Sigmoid colon (tissue), 7 donors: ENCODE measurements at places on chromosomes 3 and 15. TPM values are rescaled to one million over a fixed set of nuclear protein-coding genes. Genes with fewer than 3 reads are reported as not detected.

DNA sequence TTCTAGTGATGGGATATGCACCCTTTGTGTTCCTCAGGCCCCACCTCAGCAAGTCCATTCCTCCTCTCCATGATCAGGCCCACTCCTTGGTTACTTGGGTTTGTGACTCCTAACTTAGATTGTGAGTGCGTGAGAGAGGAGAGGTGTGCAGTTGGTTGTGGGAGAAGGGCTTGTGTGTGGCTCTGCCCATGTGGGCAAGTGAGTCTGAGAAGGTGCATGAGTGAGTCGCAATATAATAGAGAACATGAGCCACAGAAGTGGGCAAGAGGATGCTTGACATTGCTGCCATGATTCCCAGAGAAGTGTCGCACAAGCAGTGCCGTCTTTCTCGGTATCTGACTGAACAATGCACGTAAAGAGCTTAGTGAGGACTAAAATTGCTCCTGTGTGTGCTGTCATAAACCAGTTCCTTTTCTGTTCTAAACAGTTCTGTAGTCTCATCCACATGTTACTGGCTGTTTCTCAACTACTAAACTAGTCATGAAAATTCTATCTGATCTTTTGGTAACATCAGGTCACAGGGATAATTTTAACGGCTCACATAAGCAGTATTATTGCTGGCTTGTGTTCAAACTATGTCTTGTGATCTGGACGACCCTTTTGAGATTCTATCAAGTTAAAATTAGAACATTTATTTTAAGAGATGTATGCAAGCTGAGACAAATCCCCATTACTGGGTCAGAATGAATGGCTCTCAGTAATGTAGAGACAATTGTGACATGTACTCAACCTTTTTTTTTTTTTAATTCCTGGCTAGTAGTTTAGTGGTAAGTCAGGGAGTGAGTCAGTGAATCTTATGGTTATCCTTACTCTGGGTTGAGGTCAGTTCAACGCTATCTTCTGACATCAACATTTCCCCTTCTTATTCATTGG, 25.6 kb downstream of the GYG1 start:
- DNase-seq: no peak

- DNase-seq: no peak
Measured at GRCh38 chr15:39075756-39076341, 505.0 kb upstream of the THBS1 start.

DNA sequence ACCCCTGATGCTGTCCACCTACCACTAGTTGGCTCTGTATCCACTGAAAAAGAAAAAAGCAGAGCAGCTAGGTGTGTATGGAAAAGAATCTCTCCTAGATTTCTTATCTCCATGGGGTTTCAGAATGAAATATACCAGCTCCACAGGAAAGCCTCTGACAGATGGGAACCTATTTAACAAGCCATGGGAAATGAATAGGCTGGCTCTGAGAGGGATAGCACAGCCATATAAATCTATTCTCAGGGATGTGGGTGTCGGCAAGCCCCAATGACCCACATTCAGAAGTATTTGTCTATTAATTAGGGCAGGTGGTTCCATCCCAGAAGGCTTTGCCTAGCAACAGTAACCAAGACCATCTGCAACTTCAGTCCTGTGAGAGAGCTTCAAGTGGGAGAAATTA, 694.1 kb downstream of the AGBL1 start:
- DNase-seq: no peak

DNA sequence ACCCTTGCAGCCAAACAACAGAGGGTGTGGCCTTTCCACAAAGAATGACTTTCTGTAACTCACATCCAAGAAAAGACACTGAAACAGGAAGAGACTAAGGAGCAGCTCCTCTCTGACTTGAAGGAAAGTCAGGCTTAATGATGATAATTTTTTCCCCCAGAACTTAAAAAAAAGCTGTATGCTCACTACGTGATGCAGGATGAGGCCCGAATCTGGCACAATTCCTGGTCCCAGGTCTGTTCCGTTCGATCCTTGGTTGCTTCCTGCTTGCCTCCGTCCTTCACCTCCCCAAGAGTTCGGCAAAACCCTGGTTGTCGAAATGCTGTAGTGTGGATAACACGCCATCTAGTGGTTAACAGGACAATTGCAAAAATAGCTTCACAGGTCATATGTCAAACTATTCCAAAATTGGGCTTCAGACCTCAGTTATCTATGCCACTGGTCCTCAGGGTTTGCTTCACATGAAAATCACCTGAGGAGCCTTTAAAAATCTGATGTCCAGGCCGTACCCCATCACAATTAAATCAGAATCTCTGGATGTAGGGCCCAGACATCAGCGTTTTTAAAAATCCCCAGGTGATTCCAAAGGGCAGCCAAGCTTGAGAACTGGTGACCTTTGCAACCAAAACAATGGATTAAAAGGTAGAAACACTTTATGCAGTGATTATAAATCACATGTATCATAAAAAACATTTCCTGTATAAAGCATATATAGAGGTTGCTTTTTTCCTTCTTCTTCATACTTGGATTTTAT, 28.1 kb upstream of the SYNM start:
- DNase-seq: peak; percentile 82

DNA sequence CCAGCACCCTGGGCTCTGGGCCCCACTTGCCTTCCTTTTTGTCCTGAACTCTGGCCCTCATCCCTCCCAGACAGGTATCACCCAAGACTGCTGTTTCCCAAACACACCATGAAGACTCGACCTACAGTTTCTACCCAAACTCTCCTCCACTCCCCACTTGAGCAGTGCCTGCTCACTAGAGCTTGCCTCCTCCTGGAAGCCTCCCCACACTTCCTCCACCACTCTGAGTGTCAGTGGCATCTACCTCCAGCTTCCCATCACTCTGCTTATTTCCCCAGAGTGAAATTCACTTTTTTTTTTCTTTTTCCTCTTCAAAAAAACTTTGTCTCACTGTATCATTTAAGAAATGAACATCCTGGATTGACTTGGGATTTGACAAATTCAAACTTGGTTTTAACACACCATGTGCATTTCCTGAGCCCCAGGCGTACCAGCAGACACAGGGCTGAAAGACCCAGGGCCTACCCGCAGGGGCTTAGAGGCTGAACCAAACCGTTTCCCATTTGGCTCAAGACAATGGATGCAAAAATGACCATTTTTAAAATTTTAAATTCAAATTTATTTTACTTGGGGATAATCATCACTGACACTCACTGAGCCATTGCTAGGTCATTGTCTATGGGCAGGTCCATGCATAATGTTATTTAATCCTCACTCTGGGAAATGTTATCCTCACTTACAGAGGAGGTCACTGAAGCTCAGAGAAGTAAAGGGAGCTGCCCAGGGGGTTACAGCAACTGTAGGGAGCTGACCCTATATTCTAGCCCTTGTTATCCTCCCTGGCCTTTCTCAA, 62.3 kb downstream of the IQSEC1 start:
- DNase-seq: no peak

SLC30A4 gene
- 10.0 TPM for total RNA-seq

DNA sequence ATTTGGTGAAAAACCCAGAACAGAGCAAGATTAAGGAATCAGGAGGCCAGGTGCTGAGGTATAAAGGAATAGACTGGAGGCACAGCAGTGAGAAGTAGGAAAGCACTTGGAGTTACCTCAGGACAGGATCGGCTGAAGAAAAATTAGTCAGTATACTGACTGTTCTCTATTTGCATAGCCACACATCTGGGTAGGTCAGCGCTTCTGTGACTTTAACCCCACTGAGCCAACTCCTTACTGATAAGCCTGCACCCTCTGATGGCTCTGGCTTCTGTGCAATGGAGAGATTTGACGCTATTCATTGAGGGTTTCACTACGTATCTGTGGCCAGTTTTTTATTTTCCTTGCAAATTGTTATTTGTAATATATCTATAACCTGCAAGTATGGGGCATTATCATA, 22.3 kb downstream of the MECOM start:
- DNase-seq: no peak

GRCh38 chr3:78050276-78051065, 1010.6 kb downstream of the ROBO2 start:
- no peak for DNase-seq

DNA sequence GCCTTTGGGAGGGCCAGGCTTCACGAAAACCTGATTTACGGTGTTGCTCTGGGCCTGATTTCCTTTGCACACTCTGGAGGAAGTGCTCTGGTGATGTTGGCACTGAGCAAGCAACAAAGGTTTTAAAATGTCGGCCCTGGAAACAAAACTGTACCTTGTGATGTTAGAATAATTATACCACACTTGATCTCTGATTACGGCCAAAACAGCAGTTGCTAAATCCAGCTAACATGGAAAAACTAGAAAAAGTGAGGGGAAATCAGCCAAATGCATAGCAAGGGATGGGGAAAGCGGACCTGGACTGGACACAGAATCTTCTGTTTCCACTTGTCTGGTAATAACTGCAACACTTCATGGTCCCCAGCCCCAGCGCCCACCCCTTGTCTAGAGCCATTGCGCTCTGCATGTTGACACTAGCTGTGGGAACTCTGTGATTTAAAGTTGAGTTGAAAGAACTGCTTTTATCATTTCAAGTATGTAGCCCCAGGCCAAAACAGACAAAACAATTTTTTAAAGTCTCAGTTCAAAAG, 120.1 kb downstream of the VGLL4 start:
- peak; percentile 78 for DNase-seq

- no peak for DNase-seq
Measured at GRCh38 chr15:75350601-75351361, 3.9 kb downstream of the NEIL1 start.

- no peak for DNase-seq
Measured at GRCh38 chr3:113556946-113557335, 24.6 kb downstream of the SIDT1 start.

DNA sequence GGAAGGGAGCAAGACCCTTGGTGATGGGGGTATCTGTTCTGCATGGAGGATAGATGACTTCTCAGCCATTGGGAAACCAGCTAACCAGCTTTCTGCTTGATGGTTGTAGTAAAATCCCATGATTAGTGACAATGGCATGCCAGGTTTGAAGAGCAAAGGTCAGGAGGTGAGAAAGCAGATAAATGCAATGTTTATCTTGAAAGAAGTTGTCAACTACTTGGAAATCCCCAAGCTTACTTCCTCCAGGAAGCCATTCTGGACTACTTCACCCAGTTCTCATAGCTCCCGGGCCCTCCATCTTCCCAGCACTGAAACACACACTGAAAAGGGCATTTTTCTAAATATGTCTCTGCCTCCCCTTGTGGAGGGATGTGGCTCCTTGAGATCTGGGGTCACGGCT, 51.3 kb downstream of the SMAD3 start:
- no peak for DNase-seq

DNA sequence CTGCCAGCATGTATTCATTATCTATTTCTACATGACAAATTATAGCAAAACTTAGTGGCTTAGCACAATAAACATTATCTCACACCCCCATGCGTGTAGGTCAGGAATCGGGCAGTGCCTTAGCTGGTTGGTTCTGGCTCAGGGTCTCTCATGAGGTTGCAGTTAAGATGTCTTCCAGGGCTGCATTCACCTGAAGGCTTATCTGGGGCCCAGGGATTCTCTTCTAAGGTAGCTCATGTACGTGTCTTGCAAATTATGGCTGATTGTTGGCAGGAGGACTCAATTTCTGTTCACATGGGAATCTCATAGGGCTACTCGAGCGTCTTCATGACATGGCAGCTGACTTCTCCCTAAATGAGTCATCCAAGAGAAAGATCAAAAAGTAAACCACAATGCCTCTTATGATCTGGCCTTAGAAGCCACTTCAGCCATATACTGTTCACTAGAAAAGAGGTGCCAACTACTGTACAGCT, 42.9 kb upstream of the TSC22D2 start:
- no peak for DNase-seq

SLC28A2 gene
- total RNA-seq: not detected

GRCh38 chr3:142896201-142896755, 7.4 kb upstream of the PCOLCE2 start:
- no peak for DNase-seq

DNA sequence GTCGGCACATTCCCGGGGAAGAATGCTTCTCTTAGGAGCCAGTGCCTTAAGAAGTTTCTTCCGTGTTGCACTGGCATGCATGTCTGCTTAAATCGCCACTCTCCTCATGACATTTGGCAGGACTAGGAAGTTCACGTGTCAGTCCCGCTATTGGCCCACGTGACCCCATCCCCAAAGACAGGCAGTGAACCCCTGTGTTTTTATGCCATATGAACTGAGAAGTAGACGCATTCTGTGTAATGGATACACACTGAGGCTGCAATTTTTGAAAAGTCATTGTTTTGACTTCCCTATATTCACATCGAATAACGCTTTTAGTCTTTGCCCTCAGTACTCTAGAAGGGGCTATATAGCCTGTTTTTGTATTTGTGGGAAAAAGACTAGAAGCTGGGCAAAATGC, 125.6 kb upstream of the TBL1XR1 start:
- DNase-seq: no peak

OR5K2 gene
- not detected for total RNA-seq

DNA sequence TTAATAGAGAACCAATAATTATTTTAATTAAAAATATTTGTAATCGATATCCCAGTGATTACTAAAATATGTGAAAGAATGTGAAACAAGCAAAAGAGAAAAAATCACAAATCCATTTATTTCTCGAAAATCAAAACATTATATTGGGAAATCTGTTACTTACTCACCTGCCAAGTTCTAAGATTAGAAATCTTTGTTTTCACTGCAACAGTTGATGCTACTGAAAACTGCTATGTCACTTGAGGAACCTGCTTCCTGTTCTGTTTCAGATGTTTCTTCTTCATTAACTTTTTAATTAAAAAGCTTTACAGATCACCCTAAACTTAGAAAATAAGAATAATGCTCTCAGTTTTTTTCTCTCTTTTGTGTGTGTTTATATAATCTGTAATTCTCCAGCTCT, 13.7 kb upstream of the DPH6 start:
- DNase-seq: no peak

DNA sequence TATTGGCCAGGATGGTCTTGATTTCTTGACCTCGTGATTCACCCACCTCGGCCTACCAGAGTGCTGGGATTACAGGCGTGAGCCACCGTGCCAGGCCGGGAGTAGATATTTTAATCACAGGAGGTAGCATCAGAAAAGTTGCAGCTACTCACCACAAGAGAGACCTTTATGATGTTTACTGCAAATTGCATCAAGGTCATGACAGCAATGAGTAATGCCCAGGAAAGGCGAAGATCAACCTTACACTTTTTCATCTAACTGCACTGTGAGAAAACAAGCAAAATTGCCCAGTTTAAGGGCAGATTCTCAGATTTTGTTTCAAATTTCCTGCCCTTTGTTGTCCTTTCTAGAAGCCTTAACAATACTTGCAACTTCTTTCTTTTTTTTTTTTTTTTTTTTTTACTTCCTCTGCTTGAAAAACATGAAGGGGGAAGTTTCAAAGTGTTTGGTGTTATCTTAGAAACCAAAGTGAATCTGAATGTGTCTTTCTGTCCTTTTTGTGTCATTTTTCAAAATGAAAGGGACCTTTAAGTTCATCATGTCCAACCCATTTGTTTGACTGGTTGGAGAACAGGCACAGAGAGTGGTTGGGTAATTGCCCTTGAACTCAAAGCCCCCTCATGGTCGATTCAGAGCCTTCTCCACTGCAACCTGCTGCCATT, 25.0 kb downstream of the TGFBR2 start:
- no peak for DNase-seq

- DNase-seq: no peak
Measured at GRCh38 chr15:70278644-70279043, 180.9 kb upstream of the TLE3 start.
